ENCODE measurements at places on chromosomes 12 and 14.

DNA sequence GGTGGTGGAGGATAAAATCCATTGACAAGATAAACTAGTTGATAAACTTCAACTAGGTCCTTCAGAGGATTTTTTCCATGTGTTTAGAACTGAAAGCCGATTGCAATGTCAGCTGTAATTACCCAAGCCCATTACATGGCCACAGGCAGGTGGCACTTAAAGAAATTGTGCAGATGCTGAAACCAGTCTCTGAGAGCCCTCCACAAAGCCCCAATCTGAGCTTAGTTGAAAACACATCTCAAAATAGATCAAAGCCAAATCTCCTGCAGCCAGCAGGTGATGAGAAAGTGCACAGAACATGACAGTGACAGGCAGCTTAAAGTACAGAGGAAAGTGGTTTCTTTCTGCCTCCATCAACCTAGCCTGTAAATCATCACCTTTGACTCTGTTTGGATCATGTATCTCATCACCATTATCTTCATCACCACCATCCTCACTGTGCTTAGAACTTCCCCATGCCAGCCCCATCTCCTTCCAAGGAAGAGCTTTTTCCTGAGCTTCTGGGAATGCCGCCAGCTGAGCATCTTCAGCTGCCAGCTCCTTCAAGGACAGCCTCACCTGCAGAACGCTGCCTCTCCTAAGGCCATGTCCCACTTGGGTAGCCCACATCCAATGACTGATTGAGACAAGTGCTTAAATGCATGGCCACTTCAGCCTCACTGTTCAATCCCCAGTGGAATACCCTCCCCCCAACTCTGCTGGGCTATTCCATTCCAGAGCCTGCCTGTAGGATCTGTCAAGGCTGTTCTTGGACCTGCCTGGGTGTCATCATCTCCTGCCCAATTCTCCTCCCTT is 219.5 kb upstream of the TMEM132C start:
- DNase-seq: no peak

GRCh38 chr12:53196486-53196885 is 10.6 kb downstream of the ITGB7 start:
- no peak for DNase-seq

DNA sequence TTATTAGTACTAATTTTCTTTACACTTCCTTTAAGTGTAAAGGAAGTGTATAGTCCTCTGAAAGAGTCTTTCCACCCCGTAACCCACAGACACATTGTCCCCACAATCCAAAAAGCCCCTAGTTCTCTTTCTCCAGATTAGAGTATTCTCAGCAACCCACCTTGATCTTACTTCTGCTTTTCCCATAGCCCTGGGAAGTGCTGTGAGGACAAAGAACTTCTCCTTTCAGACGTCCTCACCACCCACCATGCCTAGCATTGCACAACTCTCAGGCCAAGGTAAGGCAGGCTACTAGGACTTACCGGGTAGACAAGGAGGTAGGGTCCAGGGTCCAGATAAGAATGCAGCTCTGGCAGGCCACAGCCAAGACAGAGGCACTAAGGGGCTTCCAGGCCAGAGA is 7.4 kb downstream of the AAAS start:
- DNase-seq: no peak

DNA sequence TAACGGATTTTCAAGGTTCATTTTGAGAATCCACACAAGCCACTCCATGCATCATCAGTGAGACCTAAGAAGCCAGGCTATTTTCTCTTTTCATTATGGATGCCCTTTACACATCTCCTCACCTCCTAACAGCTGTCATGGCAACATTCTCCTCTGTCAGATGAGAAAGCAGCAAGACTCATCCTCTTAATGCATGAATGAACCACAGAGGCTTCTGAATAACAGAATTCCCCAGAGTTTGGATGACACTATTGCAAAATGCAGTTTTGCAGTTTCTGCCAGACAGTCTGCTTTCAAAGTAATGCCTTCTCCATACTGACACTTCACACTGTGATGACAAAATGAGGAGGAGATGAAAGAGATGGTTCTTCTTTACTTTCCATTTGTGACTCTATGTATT is 286.7 kb upstream of the GRIP1 start:
- DNase-seq: no peak

GRCh38 chr12:132305991-132306884 is 23.2 kb downstream of the GALNT9 start:
- DNase-seq: no peak

- no peak for DNase-seq
These were observed 1.6 kb upstream of the RBMS2 start for GRCh38 chr12:56520048-56520447.

GRCh38 chr12:42737398-42737797 is 147.9 kb upstream of the PRICKLE1 start:
- no peak for DNase-seq

- DNase-seq: no peak
These were observed 798.0 kb upstream of the MGAT4C start for GRCh38 chr12:87054226-87054625.

GRCh38 chr14:105899071-105899641 is 372.8 kb downstream of the TMEM121 start:
- no peak for DNase-seq

DNA sequence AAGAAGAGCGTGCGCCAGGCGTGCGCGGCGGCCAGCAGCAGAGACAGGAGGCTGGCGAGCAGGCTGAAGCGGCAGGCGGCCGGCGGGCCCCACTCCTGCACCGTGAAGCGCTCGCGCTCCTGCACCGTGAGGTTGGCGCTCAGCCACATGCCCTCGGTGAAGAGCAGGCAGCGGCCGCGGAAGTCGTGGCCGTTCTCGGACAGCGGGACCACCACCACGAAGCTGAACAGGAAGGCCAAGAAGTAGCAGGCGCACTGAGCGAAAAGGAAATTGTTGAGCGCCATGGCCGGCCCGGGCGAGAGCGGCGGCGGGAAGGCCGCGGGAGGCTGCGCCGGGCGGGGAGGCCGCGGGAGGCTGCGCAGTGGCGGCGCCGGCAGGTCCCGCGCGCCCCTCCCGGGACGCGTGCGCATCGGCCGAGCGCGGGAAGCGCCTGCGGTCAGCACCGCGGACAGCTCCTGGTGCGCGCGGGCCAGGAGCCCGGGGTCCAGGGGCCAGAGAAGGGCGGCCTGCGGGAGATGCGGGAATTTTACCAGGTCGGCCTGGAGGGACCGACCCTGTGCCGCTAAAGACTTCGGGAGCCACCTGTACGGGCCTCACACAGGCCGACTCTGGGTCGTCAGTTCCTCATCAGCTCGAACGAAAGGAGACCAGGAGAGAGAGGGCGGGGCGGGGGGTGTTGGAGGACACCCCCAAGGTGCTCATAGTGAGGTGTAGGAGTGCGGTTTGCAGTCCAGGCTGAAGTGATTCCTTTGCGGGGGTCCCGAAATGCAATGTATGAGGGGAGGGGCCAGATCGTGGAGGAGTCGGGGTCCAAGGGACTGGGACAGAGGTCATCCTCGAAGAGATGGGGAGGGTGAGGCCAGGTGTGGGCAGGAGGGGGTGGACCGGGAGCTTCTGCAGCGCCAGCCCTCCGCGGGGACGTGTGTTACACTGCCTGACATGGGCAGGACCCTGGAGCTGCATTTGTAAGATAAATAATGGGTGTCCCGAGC is at the start of gene TMEM179:
TMEM179 (minus strand) TSS at position 315 of the 992 bp plus-strand sequence; CDS start at position 284, 31 bp downstream.
- DNase-seq: no peak

- DNase-seq: no peak
These were observed 525.6 kb downstream of the FLRT2 start for GRCh38 chr14:86055512-86056075.

DNA sequence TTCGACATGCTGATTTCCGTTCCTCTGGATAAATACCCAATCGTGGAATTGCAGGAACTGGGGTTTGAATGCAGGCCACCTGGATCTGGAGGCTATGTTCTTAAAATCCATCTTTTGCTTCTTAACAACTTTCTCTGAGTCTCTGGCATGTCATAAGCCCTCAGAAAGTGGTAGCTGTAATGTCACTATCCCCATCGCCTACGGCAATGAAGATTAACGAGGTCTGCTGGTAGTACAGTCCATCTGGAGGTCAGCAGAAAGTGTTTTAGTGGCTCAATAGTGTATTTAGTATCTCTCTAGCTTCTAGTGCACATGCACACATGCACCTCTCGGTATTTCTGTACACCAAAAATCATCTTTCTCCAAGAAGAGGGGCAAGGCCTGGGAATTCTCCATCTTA is 130.3 kb upstream of the NOS1 start:
- no peak for DNase-seq

- no peak for DNase-seq
These were observed 36.8 kb upstream of the DCD start for GRCh38 chr12:54684636-54685630.

- DNase-seq: no peak
These were observed 126.0 kb downstream of the ZFP36L1 start for GRCh38 chr14:68666899-68667298.

GRCh38 chr14:73146111-73146510 is 9.8 kb downstream of the PSEN1 start:
- DNase-seq: no peak

GRCh38 chr12:20778969-20779368 is 31.5 kb upstream of the SLCO1B3 start:
- no peak for DNase-seq

- DNase-seq: no peak
These were observed 4.5 kb upstream of the DPF3 start for GRCh38 chr14:72898448-72898847.

- no peak for DNase-seq
These were observed 1.3 kb upstream of the KRT79 start for GRCh38 chr12:52835271-52836041.

DNA sequence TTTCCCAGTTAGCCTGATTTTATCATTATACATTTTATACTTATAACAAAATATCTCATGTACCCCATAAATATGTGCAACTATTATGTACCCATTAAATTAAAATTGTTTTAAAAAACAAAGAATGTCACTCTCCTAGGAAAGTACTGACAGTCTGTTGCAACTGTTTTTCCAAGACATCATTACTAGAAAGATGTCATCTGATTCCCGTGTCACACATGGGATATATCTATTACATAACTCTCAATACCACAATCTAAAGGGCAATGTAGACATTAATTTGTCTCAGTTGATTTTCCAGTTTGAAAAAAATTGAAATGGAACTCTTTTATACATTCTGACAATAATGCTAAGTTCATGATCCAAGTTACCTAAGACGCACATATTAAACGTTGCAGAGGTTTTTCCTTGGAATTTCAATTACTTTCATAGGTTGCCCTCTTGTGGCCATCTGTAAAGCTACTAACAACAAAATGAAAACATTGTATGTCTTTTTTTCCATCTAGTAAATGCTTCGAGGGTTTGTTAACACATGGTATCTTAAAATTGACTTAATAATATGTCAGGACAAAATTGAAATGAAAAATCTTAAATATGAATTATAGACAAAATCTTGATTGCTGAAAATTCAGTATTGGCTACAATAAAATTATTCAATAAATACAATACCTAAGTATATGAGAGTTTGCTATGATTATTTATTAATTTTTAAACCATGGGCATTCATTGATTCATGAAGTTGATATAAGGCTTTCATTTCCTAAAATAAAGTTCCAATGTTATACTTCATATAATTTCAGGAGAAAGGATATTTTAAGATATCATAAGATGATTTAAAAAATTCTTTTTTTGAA is 131.6 kb downstream of the PPFIA2 start:
- DNase-seq: no peak

- no peak for DNase-seq
These were observed 1.1 kb downstream of the AJUBA start for GRCh38 chr14:22981090-22981875.

DNA sequence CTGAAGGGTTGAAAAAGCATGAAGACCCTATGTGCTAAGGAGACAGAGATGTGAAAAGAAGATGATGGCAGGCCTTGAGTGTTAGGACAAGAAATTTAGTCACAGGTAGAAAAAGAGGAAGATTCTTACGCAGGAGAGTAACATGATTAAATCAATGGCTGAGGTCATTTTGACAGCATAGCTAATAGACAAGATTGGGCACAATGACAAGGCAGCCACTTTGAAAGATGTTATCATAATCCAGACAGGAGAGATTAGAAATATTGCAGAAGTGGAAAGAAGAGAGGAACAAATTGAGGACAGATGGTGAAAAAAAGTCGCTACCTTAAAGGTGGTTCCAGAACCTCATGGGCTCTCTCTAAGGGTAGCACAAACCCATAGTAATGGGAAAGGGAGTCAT is 228.8 kb upstream of the DDHD1 start:
- DNase-seq: no peak

- no peak for DNase-seq
These were observed 21.5 kb upstream of the ALDH2 start for GRCh38 chr12:111745211-111745610.

- no peak for DNase-seq
These were observed 2.9 kb upstream of the SMOC1 start for GRCh38 chr14:69876221-69876847.

- no peak for DNase-seq
These were observed 88.5 kb upstream of the ANO2 start for GRCh38 chr12:6033546-6033945.

DNA sequence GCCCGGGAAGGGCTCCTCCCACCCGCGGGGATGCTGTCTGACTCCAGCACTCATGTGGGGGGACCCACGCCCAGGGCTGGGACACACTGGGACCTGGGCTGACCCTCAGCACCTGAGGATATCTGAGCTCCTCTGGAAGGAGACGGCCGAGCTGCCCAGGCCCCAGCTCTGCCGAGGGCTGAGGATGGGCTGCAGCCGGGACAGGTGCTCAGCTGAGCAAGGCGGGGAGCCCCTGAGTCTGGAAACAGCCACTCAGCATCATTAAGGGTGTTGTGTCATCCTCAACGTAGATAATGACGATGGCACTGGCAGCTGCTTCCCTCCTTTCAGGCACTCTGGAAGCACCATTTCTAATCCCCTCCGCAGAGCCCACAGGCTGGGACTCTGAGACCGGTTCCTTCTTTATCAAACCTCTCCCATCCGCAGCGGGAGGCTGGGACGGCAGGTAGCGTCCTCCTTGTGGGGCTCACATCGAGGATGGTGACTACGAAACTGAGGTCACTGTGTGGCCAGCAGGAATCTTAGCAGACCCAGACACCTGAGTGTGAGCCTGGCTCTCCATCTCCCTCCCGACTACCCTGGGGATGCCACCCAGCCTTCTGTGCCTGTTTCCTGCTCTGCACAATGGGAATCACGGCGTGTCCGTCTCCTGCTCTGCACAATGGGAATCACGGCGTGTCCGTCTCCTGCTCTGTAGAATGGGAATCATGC is 26.7 kb upstream of the SFSWAP start:
- no peak for DNase-seq

DNA sequence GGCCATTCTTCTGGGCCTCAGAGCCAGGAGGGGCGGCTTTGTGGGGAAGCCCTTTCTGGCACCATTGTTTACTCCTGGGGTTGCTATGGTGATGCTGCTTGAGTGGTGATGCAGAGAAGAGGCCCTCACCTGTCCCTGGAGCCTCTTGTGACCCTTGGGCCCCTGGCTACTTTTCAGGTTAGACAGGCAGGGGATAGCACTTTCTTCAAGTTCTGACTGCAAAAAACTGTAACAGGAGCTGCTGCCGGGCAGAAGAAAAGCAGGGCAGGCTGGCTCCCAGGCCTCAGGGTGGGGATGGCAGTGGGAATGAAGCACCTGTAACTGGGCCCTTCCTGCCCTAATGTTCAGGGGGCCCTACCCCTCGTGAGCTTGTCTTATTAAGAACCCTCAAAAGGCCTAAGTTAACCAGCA is at the start of gene TEX52:
TEX52 (minus strand) TSS at position 19 of the 411 bp plus-strand sequence; CDS start at position 6, 13 bp downstream.
- DNase-seq: no peak
